Stimulated activated naive CD8-positive, alpha-beta T cell treated with anti-CD3 and anti-CD28 coated beads, Interleukin-15, amount 100 ng/mL, for 72 hours (primary cell): ENCODE measurements at places on chromosomes 1 and 21.

- DNase-seq, result no peak
Observed at GRCh38 chr1:237031480-237031879, 10.5 kb upstream of the RYR2 start.

- DNase-seq, result no peak
Observed at GRCh38 chr1:154485106-154485505, 16.9 kb upstream of the TDRD10 start.

DNA sequence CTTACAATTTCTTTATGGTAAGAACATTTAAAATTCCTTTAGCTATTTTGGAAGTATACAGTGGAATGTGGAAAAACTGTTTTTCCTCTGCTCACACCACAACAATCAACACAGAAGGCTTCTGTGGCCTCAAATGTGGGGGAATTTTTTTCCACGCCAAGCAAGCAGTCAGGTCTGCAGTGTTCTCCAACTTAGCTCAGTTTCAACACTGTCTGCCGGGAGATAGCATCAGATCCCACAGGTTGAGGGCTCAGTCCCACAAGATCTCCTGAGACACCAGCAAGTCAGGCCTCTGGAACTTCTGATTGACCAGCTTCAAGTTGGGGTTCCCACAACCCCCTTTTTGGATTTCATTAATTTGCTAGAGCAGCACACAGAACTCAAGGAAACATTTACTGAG lies 50.3 kb downstream of the PTBP2 start:
- DNase-seq, result no peak

GRCh38 chr1:58769809-58770320 lies 14.0 kb downstream of the JUN start:
- no peak for DNase-seq
